ENCODE measurements at places on chromosomes 5 and 9.
A peak's percentile ranks its signal among the peaks of the same experiment; 100 is the strongest.

GRCh38 chr5:168712280-168712924, 133.2 kb upstream of the PANK3 start:
- H3K4me1 ChIP-seq, result peaks cover 9% of the 10 kb centered on the region
- H3K4me3 ChIP-seq, result no peak overlapping the region
- no peaks in the 10 kb centered on the region for H3K27me3 ChIP-seq
- DNase-seq, result no peak
- no peaks in the 10 kb centered on the region for H3K36me3 ChIP-seq

- H3K4me3 ChIP-seq, result no peak overlapping the region
- peak overlapping the region; percentile 52 for H3K27ac ChIP-seq
- peaks cover 9% of the 10 kb centered on the region for H3K4me1 ChIP-seq
- no peaks in the 10 kb centered on the region for H3K27me3 ChIP-seq
- DNase-seq, result no peak
- no peaks in the 10 kb centered on the region for H3K36me3 ChIP-seq
Observed at GRCh38 chr5:143350341-143350740, 53.1 kb downstream of the NR3C1 start.

- no peak overlapping the region for H3K27ac ChIP-seq
- H3K4me1 ChIP-seq, result no peaks in the 10 kb centered on the region
- no peak overlapping the region for H3K4me3 ChIP-seq
- no peaks in the 10 kb centered on the region for H3K27me3 ChIP-seq
Observed at GRCh38 chr5:40037713-40038112, 612.9 kb upstream of the DAB2 start.

- H3K27ac ChIP-seq, result no peak overlapping the region
- H3K27me3 ChIP-seq, result no peaks in the 10 kb centered on the region
- no peak overlapping the region for H3K4me3 ChIP-seq
- peaks cover 13% of the 10 kb centered on the region for H3K36me3 ChIP-seq
- no peak for DNase-seq
Observed at GRCh38 chr9:76616780-76617179, 147.5 kb upstream of the PCA3 start.

GRCh38 chr5:172505845-172506244, 51.5 kb upstream of the SH3PXD2B start:
- no peak overlapping the region for H3K27ac ChIP-seq
- no peaks in the 10 kb centered on the region for H3K4me1 ChIP-seq
- H3K4me3 ChIP-seq, result no peak overlapping the region
- no peaks in the 10 kb centered on the region for H3K36me3 ChIP-seq

DNA sequence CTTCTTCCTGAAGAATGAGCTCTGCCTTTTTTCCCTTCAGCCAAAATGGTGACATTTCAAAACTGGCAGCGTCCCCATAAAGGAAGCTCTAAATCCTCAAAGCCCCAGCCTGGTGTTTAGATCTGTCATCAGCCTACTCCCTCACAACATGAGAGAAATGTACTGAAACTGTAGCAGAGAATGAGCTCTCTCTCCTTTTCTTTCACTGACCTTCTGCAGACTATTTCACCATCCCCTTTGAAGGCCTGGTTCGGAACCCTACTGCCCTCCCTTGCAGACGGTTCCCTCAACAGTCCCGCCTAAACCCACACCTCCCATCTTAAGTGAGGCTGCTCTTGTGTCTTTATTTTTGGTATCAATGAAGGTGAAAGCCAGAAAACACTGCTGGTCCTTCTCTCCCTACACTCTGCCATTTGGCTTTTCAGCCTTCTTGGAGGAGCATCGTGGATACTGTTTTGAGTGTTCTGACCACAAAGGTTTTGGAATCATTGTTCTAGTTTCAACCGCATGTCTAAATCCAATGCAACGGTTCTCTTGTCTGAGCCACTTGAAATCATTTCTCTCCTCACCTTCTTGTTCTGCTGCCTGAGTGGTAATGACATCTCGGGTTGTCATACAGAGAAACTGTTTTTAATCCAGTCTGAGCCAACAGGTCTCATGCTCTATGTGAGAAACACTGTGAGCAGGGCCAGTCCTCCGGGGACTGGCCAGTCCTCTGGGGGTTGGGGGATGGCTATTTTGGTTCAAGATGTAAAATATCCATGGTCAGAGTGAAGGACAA, 39.0 kb downstream of the ITK start:
- no peaks in the 10 kb centered on the region for H3K36me3 ChIP-seq
- H3K4me3 ChIP-seq, result no peak overlapping the region
- no peak for DNase-seq
- H3K4me1 ChIP-seq, result no peaks in the 10 kb centered on the region
- no peak overlapping the region for H3K27ac ChIP-seq

DNA sequence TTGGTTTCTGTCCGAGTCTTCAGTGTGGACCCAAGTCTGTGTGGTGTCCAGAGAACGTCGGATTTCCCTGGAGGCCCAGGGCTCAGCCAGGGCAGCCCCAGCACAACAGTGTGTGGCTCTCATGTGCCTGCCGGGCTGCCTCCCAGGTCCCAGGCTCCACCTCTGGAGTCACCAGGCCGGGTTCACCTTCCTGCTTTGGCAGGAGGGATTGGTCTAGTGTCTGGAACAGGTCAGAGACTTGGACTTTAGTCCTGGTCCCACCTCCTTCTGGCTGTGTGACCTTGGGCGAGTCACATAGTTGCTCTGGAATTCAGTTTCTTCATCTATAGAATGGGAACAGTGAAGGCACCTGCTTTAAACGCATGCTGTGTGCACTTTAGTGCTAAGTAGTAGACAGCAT, 3.2 kb downstream of the DOLPP1 start:
- no peak overlapping the region for H3K4me3 ChIP-seq
- DNase-seq, result no peak
- H3K27ac ChIP-seq, result no peak overlapping the region
- H3K27me3 ChIP-seq, result no peaks in the 10 kb centered on the region
- H3K4me1 ChIP-seq, result no peaks in the 10 kb centered on the region
- H3K36me3 ChIP-seq, result peaks cover 39% of the 10 kb centered on the region

DNA sequence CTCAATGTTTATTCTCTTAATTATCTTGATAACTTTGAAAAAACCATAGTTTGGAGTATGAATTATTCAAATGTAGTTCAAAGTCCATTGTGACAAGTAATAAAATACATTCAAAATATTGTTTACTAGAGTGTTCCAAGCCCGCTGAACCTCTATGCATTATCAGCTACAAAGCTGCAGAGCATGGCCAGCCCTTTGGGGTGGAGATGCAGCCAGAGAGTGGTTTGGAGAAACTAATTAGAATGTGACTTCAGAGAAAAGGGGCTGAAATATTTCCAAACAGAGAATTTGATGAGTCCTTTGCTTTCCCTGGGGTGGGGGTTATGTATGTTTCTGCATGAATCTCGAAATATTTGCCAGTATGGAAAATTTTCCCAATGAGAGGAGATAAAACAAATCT, 211.3 kb downstream of the NTRK2 start:
- H3K27ac ChIP-seq, result no peak overlapping the region
- H3K4me3 ChIP-seq, result no peak overlapping the region
- H3K27me3 ChIP-seq, result no peaks in the 10 kb centered on the region
- no peak for DNase-seq

GRCh38 chr5:131942016-131942415, 3.4 kb downstream of the MEIKIN start:
- no peak for DNase-seq
- no peak overlapping the region for H3K27ac ChIP-seq
- no peak overlapping the region for H3K4me3 ChIP-seq
- no peaks in the 10 kb centered on the region for H3K4me1 ChIP-seq

DNA sequence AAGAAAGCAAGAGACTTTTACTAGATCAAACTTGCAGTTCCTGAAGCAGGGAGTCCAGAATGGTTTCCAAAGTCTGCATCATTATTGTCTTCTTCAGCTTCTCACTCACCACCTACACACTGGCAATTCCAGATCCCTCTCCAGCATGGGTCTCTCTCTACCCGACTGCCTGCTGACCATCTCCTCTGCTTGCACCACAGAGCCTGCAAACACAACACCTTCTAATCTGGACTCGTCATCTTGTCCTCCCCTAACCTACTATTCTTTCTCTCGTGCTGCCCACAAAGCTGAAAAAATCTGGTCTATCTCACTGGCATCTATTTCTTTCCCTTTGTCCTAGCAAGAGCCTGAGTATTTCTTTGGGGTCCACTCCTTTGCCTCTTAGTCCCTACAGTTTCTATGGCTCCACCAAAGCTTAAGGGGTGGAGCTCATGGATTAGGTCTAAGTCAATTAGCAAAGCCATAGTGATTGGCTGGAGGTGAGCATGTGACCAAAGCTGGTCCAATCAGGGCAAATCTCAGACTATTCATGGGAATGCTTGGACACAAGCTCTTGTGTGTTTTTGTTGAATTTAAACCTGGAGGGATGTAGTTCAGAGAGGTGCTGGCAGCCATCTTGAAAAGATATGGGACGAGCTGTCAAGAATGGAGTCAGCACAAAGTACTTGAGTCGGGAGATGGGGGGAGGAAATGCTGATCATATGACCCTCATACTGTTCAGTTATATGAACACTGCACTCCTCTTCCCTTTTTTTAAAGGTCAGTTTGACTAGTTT, 63.5 kb downstream of the GALNT12 start:
- no peaks in the 10 kb centered on the region for H3K36me3 ChIP-seq
- H3K4me3 ChIP-seq, result no peak overlapping the region
- DNase-seq, result no peak
- H3K27me3 ChIP-seq, result no peaks in the 10 kb centered on the region
- H3K4me1 ChIP-seq, result no peaks in the 10 kb centered on the region

GRCh38 chr9:31210978-31211570, 1173.4 kb upstream of the ACO1 start:
- H3K27ac ChIP-seq, result no peak overlapping the region
- no peaks in the 10 kb centered on the region for H3K27me3 ChIP-seq

DNA sequence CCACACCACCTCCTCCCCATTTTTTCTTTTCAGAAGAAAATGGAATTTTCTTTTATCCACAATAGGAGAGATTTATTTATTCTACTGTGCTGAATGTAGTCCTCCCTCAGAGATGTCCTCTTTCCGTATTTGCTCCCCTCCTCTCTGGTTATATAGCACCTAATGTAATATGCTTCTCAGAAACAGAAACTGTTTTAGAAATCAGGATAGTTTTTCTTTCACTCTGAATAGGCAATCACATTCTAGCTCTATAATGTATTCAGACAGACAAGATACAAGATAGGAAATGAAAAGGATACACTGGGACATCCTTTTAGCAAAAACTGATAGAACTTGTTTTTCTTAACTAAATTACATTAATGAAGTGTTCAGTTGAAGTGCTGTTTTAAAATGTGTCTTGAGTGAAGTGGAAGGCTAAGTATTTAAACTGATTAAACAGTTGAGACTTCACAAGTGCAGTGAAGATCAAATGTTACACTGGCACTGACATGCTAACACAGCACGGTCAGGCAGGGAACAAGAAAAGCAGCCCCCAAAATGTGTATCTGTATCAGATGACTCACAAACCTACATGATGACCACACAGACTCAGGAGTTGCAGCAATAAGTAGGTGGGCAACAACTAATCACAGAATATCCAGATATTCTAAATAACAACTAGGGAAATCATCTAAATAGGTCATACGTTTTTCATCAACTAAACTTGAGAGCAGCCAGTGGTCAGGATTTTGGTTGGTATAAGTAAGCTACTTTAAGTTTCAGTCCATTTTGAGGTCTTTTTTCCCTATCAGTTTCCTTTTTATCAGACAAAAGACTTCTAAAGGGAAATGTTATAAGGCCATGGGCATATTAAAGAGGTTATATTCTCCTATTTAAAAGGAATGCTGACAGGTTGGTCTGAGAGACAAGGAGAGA, 260.4 kb downstream of the MLLT3 start:
- no peaks in the 10 kb centered on the region for H3K4me1 ChIP-seq
- no peak overlapping the region for H3K27ac ChIP-seq
- no peak overlapping the region for H3K4me3 ChIP-seq
- DNase-seq, result no peak
- H3K27me3 ChIP-seq, result no peaks in the 10 kb centered on the region

DNA sequence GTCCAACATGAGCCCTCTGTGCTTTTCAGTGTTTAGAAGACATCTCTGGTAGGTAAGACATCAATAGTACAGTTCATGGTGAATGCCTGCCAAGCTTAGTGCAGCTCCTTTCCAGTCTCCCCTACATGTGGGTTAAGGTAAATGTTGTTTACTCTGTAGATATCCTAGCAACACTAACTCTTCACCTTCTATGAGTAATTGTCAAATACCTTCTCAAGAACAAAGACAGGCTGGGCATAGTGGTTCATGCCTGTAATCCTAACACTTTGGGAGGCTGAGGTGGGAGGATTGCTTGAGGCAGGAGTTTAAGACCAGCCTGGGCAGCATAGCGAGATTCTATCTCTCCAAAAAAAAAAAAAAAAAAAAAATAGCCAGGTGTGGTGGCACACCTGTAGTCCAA, 18.7 kb upstream of the RASGRF2 start:
- no peak overlapping the region for H3K27ac ChIP-seq
- no peaks in the 10 kb centered on the region for H3K36me3 ChIP-seq
- H3K27me3 ChIP-seq, result no peaks in the 10 kb centered on the region
- DNase-seq, result no peak
- H3K4me1 ChIP-seq, result no peaks in the 10 kb centered on the region

GRCh38 chr5:177434942-177435738, 8.7 kb downstream of the GRK6 start:
- no peak for DNase-seq
- no peaks in the 10 kb centered on the region for H3K4me1 ChIP-seq
- H3K36me3 ChIP-seq, result peaks cover 56% of the 10 kb centered on the region
- no peaks in the 10 kb centered on the region for H3K27me3 ChIP-seq

- H3K4me3 ChIP-seq, result no peak overlapping the region
- no peaks in the 10 kb centered on the region for H3K4me1 ChIP-seq
- no peak overlapping the region for H3K27ac ChIP-seq
- DNase-seq, result no peak
- peaks cover 36% of the 10 kb centered on the region for H3K36me3 ChIP-seq
Observed at GRCh38 chr9:121154782-121155181, 46.9 kb downstream of the RAB14 start.

DNA sequence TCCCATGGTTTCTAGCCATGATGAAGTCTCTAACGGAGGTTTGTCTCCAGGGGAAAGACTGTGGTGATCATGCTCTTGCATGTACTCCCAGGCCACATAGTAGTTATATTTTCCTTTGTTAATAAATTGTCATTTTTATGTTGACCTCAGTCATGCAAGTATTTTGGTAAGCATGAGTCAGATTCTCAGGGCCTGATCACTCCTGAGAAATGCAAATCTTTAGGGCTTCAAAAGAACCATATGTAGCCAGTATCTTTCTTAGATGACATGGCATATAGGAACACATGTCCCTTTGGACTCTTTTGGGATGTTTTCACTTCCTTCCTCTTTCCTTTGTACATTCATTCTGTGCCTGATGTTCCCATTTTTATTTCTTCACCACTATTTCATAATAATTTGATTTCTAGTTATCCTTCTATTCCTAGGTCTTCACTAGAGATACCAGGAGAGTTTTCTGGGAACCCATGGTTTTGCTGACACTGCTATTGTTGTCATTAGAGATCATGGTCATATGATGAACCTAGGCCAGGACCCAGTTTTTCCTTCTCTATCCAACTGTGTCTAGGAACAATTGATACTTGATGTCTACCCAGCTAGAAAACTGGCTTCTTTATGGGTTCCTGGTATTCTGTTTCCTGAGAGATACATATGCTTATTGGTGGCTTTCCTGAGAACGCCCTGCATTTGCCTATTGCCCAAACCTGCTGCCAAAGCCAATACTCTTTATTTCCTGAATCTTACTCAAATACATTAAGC, 248.1 kb upstream of the NREP start:
- no peak for DNase-seq
- H3K36me3 ChIP-seq, result no peaks in the 10 kb centered on the region

GRCh38 chr5:178434016-178434761, 156.0 kb downstream of the COL23A1 start:
- no peak overlapping the region for H3K27ac ChIP-seq
- DNase-seq, result no peak
- H3K27me3 ChIP-seq, result no peaks in the 10 kb centered on the region
- no peak overlapping the region for H3K4me3 ChIP-seq
